ENCODE measurements at places on chromosomes 2 and 18.

GRCh38 chr2:45068571-45069140 is 59.4 kb upstream of the SIX2 start:
- no peak for DNase-seq

DNA sequence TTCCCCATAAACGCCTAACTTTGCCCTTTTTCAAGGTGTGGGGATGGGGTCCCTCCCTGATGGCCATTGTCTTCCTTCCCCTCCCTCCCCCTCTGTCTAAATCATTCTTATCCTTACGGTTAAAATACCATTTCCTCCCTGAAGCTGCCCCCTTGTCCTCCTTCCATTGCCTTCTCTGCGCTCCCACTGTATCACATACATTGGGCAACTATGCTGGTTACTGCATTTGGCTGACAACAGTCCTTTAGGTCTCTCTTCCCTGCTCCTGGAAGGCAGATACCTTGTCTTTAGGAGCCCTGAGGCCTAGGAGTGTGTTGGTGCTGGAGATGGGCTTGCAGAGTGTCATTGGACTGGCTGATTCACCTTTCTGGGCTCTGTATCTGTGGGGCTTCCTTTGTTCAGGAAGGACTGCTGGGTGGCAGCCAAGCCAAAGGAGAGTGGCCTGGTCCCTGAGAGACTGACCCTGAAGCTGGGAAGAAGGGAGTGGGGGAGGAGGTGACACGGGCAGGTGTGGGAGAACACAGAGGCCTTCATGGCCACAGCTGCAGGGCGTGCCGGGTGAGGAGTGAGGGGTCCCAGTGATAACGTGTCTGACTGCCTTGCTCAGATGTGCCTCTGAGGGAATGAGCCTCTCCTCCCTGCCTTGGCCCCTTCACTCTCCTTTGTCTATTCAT is 2.2 kb downstream of the WNT6 start:
- no peak for DNase-seq

- no peak for DNase-seq
Observed at GRCh38 chr2:28633746-28634145, 117.9 kb upstream of the PPP1CB start.

DNA sequence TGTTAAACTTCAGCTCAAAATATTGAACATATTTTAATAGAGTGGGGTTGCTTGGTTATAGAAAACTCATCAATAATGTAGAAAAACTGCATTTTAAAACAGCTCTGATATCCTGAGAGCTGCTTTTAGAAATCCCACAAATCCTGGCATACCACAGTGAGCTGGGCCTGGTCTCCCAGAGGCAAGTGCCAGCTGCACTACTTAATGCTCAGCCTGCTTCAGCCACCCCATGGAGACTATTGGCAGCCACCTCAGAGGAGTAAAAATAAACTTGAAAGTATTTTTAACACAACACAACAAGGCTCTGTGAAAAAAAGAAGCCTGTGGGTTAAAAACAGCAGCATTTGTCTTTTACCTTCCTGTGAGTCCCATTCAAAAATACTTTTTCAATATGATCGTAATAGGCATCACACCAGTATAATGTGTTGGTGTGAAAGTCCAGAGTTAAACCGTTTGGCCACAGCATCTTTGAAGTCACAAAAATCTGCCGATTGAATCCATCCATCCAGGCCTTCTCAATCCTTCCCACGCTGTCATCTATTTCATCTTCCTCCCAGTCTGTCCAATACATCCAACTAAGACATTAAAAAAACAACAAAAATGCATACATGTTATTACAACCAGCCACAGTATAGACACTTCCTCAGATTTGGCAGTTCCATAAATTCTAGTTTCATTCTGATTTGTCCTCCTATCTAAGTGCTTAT is 1115.3 kb downstream of the LRP1B start:
- no peak for DNase-seq

GRCh38 chr2:145592361-145592760 is 1072.4 kb upstream of the ZEB2 start:
- no peak for DNase-seq

DNA sequence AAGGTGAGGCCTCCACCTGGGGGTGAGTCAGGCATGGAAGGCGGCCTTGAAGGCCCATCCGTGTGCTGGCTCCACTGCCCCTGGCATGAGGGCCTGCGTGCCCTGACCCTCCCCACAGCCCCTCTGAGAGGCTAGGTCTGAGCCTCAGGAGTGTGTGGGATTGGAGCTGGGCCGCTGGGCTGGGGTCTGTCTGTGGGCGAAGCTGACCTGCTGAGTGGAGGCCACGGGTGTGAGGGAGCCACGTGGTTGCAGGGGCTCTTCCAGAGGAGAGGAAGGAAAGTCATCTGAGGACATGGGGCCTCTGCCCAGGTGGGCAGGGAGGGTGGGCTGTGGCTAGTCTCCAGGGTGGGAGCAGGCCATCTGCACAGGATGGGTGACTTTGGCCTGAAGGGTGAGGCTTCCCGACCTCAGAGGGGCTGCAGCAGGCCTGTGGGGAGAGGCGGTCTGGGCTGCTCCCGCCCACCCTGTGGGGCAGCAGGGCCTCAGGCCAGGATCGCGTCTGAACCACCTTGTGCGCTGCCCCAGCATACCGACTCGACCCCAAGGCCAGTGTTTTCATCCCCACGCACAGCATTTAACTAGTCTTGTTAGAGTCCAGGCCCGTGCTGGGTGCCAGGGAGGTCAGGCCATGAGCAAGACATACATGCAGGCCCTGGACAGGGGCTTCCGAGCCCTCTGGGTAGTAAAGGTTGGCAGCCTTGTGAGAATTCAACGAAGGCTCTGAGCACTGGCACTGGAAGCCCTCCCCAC is 11.2 kb downstream of the ARHGEF4 start:
- DNase-seq = no peak

DNA sequence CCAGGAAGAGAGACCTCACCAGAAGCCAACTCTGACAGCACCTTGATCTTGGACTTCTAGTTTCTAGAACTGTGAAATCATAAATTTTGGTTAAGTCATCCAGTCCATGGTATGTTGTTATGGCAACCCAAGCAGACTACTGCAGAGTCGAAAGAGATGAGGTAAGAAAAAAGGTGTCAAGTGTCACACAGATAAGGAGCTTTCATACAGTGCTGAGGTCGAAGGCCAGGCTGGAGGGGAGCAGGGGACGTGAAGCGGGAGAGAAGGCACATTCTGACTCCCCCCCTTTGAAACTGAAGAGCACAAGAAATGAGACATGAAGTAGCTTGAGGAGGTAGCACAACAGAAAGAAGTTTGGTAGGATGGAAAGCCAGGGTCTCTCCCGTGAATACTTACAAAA is 110.4 kb downstream of the ALK start:
- DNase-seq = no peak

DNA sequence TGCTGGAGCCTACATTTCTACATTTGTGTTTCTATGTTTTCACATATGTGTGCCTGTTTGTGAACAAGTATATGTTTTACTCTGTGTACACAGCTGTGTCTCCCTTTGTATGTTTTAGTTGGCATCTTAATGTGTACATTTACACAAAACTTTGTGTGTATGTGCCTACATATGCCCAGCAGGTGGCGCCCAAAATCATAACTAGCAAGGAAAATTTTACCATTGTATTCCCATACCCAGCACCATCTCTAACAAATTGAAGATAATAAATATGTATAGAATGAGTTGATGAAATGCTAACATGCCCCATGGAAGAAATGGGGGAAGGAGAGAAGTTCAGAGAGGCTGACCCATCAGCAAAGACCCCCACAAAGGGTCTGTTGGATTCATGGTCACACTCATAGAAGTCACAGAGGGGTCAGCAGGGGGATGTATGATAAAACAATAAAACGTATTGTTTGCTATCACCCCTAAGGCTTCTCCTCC is 48.1 kb downstream of the PKDCC start:
- DNase-seq = peak; percentile 84

GRCh38 chr2:43169099-43169945 is 57.1 kb downstream of the ZFP36L2 start:
- DNase-seq = no peak

GRCh38 chr2:65340898-65341681 is 91.3 kb downstream of the SPRED2 start:
- no peak for DNase-seq

DNA sequence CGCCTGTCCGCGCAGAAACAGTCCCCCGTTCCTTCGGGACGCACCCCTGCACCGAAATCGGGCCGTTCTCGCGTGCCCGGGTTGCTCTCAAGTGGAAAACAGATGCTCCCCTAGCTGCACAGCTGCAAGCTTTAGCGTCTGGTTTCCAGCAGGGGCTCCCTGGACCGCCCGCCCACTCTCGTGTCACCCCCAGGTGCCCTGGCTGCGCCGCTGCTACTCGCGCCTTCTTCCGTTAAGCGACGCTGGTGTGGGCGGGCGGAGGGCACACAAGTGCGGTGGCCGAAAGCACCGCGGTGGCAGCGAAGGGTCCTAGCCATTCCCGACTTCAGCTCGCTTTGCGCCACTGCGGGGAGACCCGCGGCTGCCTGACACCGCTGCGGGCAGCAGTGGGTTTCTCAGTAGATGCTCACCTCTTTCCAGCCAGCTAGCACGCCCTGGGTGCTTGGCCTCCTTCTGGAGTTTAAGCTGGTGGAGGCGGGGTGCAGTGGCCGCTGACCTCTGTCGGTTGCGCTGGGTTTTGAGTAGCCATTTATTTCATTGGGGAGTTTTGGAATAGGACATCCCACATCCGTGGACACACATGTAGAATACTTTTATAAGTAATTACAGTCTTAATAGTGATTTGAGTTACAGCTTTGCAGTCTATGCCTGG is 806 bp downstream of the ZNF407 start:
- peak; percentile 51 for DNase-seq

- no peak for DNase-seq
Observed at GRCh38 chr2:45330637-45331409, 280.2 kb downstream of the SRBD1 start.

DNA sequence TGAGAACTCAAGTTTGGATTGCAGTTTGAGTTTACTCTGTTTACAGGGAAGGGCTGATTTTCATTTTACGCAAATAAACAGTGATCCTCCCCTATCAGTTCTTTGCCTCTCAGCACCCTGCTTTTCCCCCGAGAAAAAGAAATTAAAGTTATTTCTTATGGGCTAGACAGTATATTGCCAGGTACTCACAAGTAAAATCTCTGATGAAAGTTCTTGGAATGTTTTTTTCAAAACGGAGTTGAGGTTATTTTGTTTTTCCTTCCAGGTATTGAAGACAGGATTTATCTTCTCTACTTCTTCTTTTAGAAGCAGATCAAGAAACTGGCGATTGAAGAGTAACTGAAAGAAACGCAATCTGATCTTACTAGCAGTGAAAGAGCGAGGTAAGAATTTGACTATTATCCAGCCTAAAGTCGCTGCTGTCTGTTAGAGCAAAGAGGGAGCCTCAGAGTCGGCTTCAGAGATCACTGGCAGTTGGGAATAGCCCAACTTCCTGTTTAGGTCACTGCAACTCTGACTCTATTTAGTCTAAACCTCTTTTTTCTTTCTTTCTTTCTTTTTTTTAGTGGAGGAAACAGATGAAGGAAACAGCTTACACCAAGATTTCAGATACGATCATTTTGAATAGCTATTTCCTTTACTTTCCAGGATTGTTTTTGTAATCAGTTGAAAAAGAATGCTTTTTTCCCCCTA is at the start of gene TFPI:
Gene TFPI, minus strand, starts transcription at position 425 of the 693 bp plus-strand sequence. CDS start 50,667 bp downstream, outside the sequence.
- peak; percentile 70 for DNase-seq

GRCh38 chr2:164620873-164621763 is at the start of gene GRB14:
Gene GRB14 (minus strand): TSS chr2:164621482. CDS start chr2:164621309, 173 bp downstream.
- peak; percentile 78 for DNase-seq

- DNase-seq = no peak
Observed at GRCh38 chr2:98175811-98176210, 88.8 kb downstream of the VWA3B start.

- DNase-seq = no peak
Observed at GRCh38 chr2:194116861-194117260, 1540.2 kb upstream of the SLC39A10 start.

DNA sequence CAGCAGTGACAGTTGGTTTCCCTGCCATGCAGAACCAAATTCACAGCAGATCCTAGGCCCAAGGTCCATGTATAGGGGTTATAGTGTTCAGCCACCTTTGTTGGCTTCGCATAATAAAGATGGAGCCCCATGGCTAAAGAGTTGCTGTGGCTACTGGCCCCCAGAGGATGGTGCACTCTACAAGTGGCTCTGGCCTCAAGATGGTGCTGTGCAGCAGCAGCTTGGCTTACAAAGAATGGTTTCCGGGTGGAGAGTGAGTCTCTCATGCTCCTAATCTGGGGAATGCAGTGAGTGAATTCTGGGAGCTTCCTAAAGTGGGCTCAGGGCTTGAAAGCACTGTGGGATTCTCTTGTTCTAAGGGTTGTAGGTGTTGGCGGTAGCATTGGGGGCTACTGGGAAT is 1199.7 kb downstream of the CNTNAP5 start:
- DNase-seq = peak; percentile 4

GRCh38 chr2:95346231-95346737 is 49.1 kb downstream of the KCNIP3 start:
- DNase-seq = peak; percentile 38

DNA sequence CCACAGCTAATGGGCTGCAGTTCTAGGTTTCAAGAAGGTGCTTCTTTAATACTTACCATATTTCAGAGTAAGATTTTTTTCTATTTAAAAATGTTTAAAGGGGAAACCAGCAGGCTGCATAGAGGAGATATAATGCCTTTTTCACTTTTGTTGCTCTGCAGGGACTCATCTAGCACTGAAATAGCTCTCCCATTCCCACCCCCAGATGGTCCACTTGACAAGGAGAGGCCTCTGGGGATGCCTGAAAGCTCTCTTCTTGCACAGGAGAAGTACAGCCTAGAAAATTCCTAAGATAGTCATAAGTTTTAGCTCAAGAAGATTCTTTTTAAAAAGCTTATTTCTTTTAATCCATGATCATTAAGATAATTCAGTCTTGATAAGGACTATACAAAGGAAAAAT is 126.4 kb downstream of the CDH2 start:
- DNase-seq = no peak

DNA sequence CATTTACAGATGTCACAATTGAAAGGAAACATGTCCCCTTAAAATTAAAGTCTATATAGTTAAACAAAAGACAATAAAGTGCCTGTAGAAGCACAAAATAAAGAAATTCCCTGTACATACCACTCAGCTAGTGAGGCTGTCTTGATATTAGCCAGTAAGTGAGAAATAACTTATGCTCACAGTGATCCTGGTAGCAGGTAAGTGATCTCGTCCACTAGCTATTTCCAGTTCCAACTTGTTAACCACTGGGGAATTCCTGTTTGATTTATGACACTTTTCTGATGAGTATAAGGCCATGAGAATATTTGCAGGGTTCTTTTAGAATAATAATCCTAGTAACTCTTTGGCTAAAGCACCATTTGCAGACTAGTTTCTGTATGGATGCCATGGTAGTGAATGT is 127.9 kb upstream of the PGAP1 start:
- DNase-seq = no peak

GRCh38 chr18:53739700-53740099 is 484.8 kb downstream of the MBD2 start:
- DNase-seq = no peak

DNA sequence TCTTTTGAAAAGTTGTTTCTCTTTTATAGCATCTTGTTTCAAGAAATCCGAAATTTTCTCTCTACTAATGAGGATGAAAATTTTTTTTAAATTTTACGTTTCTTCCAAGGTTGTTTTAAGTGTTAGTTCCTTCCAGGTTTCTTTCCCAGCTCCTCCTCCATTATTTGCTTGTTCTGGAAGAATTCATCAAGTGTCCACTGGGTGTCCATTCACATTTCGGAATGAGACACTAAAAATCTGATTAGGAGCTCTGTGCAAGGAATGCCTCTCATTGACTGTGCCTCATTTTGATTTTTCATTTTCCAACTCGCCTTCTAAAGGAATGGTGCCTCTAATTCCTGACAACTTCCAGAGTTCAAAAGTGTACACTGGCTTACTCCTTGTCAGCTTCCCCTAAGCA is 6.1 kb downstream of the SP100 start:
- DNase-seq = no peak

Data from A549 (cell line).